ENCODE measurements at places on chromosomes 11 and 22.
A peak's percentile ranks its signal among the peaks of the same experiment; 100 is the strongest.

- no peak for DNase-seq
Observed at GRCh38 chr11:128929468-128929867, 13.2 kb downstream of the TP53AIP1 start.

GRCh38 chr11:65112546-65113360 lies 1.1 kb downstream of the TM7SF2 start:
- DNase-seq = peak; percentile 72

DNA sequence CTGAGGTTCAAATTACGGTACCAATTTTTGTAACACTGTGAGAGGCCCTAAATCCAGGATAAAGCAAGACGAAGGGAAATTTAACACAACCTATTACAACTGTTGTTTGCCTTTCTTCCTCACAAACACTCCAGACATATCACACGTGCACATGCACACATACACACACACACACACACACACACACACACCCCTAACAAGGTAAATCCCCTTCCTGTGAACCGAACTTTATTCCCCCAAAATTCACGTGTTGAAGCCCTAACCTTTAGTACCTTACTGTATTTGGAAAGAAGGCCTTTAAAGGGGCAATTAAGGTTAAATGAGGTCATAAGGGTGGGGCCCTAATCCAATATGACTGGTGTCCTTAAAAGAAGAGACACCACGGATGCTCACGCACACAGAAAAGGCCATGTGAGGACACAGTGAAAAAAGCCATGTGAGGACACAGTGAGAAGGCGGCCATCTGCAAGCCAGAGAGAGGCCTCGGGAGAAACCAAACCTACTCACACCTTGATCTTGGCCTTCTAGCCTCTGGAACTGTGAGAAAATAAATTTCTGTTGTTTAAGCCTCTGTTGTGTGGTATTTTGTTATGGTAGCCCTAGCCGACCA lies 1.8 kb downstream of the SERGEF start:
- DNase-seq = no peak

DNA sequence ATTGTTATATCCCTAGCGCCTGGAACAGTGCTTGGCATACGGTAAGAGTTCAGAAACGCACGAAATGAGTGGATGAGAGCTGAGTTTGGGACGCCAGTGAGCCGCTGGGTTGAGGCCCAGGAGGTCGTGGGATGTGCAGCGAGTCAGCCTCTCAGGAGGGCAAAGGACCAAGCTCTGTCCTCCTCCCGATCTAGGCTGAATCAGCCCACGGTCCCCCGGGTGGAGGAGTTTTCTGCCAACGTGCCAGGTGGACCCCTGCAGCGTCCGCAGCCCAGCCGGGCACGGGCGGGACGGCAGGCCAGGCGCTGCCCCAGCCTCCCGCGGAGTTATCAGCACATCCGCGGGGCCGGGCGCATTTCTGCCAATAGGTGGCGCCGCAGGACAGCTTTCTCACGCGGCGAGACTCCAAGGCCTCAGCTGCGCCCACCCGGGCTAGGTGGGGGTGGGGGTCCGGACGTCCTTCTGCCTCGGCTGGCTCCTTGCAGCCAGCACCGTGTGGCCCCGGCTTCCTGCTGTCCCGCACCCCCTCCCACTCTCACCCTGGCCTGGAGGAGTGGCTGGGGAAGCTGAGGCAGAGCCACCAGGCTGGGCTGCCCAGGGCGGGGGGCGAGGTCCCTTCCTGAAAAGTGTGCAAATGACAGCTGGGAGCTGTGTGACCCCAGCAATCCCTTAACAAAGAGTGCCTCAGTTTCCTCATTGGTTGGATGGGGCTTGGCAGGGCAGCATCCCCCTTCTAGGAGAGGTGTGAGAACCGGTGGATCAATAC lies 2.2 kb upstream of the RPS19BP1 start:
- DNase-seq = peak; percentile 92

- DNase-seq = peak; percentile 48
Observed at GRCh38 chr22:42716221-42716620, 4.4 kb downstream of the A4GALT start.

DNA sequence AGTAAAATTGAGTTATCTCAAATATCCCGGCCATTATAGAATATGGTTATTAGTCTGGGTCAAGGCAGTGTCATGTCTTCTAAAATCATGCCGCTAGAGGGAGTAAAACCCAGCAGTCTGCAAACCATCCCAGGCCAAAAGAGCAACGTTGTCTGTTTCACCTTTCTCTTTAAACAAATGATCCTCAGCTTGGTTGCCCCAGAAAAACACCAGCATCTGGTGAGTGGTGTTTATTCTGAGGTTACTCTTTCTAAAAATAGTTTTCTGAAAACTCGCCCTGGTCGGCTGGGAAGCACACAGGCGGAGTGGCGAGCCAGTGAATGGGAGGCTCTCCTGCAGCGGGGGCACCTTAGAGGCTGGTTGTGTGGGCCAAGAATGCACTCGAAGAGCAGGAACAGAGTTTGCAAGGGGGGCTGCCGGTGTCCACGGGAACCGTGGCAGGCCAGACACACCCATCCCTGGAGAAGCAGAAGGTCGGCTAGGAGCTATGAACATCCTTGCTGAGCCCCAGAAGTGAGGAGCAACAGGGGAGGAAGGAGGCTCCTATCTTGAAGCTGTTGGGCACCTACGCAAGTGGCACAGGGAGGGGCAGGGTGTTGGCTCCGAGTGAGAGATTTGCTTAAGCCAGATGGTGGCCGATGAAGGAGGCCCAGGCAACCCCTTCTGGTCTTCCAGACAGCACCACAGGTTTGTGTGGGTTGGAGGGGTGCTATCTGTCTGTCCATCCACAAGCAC lies 297.1 kb downstream of the ETS1 start:
- peak; percentile 55 for DNase-seq

DNA sequence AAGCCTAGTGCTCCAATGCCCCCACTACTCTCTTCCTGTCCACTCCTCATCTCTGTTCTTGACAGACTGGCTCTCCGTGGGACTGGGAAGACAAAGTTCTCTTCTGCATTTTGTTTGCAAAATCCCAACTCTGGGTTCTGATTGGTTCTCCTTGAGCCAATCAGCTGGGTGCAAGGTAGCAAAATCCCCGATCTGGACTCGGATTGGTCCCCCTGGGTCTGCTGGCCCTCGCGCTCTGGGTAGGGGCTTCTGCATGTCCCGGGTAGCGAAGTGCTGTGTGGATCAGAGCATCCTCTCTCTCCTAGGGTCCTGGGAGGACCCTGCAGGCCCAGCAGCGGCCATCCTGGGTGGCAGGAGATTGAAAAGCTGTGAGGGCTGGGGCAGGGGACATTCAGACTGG lies 22.3 kb upstream of the A4GALT start:
- no peak for DNase-seq

GRCh38 chr11:108666373-108666772 lies 1.5 kb downstream of the DDX10 start:
- DNase-seq = no peak

GRCh38 chr11:102666331-102666957 lies 39.1 kb downstream of the MMP27 start:
- DNase-seq = peak; percentile 18

DNA sequence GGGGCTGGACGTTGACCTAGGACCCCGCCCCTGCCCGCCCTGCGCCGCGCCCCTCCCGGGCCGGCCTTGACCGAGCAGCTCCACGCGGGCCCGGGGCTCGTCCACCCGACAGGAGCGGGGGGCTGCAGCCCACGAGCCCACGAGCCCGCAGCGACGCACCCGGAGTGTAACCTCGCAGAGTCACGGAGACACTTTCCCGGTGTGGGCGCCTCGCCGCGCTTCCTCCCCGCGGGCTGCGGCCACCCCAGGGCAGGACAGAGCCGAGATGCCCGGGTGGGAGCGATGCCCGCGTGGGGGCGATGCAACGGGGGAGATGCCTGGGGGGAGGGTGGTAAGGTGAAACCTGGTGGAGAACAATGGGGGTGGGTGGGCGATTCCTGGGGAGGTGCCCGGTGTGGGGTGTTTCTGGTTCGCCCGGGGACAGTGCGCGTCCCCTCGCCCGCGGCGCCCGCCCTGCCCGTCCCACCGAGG lies 4.9 kb upstream of the ZBED4 start:
- no peak for DNase-seq

DNA sequence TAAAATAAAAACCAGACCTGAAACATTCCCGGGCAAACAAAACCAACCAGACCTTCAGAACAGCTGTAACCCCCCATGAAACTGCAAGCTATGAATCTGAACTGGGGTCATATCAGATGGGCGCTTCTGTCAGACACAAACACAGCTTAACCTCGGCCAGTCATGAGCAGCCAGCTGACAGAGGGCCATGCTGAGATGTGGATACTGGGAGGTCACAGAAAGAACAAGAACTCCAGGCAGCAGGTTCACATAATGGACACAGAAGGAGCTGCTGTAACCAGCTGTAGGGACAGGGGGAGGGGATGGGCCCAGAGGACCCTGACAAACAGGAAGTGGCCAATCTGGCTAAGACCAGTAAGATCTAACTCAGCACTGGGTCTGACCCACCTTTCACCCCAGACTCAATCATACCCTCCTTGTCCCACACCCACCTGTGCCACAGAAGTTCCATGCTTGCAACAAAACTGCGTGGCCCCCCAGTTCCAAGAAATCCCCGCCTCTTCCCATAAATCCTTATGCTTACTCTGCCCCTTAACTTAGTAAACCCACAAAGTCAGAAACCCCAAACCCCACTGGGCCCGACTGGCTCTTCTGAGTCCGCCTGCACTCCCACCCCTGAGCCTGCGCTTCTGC lies 4.0 kb downstream of the APOL4 start:
- no peak for DNase-seq
